NCI-H1417 treated with DMSO at 0.1 percent for 48 hours (cell line): ENCODE measurements at places on chromosomes 16 and 17.

DNA sequence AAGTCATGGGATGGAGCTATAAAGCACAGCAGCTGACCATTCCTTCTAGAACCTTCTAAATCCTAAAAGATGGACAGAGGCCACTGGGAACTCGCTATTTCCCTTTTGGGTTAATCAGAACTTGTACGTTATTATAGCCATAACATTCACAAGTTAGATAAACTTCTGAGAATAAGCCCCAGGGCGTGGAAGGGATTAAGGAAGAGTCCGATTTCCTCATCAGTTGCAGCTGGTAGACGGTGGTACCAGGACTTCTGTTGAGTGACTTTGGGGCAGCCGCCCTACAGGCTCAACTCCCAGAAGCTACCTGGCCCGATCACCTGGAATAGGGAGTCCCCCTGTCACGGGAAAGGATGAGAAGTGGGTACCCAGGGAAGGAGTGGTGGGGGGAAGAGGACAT is 370.1 kb upstream of the ZFHX3 start:
- DNase-seq = no peak

DNA sequence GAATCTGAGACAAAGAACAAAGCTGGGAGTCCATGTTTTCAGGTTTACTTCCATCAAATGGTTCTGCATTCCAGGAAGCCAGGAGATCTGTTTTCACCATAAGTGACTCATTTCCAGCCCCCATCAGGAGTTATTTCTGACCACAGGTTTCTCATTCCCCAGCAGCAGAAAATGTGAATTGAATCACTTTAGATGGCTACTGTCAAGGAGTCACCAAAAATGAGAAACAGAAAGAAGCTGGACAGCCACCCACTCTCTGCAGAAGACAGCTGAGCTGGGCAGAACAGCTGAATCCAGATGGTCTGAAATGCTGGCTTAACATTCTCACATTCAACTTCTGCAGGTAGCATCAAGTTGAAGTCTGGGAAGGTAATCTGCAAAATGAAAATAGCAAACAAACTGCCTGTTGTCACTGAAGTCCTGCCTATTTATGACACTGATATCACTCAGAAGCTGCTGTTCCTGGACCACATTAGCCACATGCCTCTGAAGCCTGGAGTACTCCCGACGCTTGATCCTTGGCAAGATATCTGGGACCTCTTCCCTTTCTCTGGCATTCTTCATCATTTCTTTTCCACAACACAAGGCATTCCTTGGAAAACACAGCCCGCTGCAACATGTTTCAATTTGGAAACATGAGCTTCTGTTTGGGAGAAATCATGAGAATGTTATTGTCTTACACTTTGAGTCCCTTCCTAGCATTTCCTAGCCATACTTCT is 15.3 kb downstream of the CCL11 start:
- no peak for DNase-seq

- DNase-seq = no peak
Measured at GRCh38 chr16:399340-400019, 2.2 kb upstream of the DECR2 start.

DNA sequence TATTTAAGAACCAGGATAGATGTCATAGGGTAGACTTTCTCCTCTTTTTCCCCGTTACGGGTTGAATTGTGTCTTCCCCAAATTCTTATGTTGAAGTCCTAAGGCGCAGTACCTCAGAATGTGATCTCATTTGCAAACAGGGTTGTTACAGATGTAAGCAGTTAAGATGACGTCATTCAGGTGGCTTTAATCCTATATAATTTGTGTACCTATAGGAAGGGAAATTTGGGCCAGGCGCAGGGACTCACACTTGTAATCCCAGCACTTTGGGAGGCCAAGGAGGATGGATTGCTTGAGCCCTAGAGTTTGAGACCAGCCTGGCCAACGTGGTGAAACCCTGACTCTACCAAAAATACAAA is 99.5 kb upstream of the DHX40 start:
- no peak for DNase-seq

- no peak for DNase-seq
Measured at GRCh38 chr17:17425005-17425404, 51.8 kb upstream of the MED9 start.

GRCh38 chr16:12157517-12158093 is 181.1 kb downstream of the SNX29 start:
- no peak for DNase-seq

- no peak for DNase-seq
Measured at GRCh38 chr16:82603784-82604411, 22.9 kb upstream of the CDH13 start.

GRCh38 chr17:60989379-60989778 is 311.7 kb downstream of the BCAS3 start:
- no peak for DNase-seq

DNA sequence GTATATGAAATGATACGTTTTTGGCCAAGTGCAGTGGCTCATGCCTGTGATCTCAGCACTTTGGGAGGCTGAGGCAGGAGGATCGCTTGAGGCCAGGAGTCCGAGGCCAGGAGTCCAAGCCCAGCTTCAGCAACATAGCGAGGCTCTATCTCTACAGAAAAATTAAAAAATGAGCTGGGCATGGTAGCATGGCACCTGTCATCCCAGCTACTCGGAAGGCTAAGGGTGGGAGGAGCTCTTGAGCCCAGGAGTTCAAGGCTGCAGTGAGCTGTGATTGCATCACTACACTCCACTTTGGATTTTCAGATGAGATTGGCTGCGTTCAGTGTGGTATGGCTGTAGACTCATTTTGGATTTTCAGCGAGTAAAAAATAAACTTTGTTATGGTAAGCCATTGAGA is 112.4 kb downstream of the DNAH3 start:
- DNase-seq = no peak

- no peak for DNase-seq
Measured at GRCh38 chr17:75652934-75653549, 13.9 kb downstream of the RECQL5 start.

DNA sequence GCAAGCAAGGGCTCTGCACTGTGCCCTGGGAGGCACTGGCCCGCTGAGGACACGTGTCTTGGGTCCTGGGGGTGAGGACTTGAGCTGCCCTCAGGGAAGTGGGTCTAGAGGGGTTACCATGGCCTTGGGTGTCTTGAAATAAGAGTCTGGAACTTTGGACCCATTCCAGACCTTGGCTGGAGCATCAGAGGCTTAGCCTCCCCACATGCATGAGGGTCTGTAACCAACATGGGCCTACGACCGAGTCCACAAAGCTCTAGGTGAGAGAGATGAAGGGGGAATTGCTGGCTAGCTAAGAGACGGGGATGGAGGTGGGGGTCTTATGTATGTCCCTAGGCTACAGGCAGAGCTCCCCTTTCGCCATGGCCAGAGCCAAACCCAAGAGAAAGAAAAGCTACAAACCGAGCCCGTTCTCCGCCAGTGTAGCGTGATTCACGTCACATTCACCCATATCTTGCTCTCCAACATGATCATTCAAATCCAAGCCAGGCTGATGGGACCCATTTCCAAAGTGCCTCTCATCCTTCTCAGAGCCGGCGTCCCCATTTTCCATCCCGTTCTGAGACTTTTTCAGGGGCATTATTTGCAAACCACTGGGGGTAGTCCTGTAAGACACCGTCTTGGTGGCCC is 120.1 kb downstream of the CDYL2 start:
- DNase-seq = no peak

DNA sequence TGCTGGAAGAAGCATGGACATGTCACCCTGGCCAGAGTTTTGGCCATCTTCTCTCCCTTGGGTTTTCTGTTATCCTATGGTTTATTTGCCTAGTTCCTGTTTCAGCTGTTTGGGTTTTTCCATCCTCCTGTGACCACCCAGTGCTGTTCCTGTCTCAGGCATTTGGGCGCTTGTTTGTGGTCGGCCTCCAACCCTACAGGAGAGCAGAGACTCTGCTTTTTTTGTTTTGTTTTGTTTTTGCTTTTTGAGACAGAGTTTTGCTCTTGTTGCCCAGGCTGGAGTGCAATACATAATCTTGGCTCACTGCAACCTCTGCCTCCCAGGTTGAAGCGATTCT is 3.3 kb upstream of the ZC3H7A start:
- no peak for DNase-seq

- DNase-seq = no peak
Measured at GRCh38 chr17:32727681-32728080, 149.2 kb downstream of the MYO1D start.

DNA sequence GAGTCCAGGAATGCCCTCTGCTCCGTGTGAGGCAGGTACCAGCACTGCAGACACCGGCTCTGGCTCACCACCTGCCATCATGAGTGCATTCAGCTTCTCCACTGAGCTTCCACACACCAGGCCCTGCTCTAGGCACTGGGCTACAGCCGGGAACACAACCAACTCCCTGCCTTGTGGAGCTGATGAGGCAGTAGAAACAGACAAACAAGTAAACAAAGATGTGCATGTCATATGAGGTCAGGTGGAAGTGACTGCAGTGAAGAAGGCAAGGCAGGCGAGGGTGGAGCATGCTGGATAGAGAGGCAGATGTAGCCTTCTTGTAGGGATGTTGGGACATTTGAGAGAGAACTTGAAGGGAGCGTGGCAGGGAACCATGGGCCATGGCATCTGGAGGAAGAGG is 5.0 kb downstream of the NLRC5 start:
- DNase-seq = no peak

GRCh38 chr17:10063730-10064241 is 134.6 kb downstream of the GAS7 start:
- DNase-seq = no peak

DNA sequence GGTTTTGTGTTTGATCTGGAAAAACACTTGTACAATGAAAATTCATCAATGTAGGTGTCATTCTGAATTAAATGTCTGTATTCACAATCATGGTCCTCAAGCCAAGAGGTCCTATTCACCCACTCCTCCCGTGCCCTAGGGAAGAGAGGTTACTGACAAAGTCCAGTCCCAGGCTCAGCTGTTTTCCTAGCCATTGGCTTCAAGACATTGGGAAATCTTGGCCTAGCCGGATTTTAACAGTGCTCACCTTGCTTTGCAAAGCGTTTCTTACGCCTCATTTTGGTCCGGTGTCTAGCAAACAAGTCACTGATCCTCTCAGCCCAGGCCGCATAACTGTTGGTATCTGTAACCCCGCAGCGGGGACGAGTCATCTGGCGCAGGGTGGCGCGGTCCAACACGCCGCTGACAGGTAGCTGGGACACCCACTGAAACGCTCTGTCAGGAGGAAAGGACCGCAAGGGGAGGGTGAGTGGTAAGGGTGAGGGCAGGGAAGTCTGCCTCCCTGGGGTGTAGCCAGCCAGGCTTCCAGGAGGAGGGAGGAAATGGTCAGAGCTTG is 16.7 kb downstream of the MMP28 start:
- DNase-seq = no peak

GRCh38 chr17:71516149-71516548 is 604.7 kb upstream of the SOX9 start:
- DNase-seq = peak; percentile 15

DNA sequence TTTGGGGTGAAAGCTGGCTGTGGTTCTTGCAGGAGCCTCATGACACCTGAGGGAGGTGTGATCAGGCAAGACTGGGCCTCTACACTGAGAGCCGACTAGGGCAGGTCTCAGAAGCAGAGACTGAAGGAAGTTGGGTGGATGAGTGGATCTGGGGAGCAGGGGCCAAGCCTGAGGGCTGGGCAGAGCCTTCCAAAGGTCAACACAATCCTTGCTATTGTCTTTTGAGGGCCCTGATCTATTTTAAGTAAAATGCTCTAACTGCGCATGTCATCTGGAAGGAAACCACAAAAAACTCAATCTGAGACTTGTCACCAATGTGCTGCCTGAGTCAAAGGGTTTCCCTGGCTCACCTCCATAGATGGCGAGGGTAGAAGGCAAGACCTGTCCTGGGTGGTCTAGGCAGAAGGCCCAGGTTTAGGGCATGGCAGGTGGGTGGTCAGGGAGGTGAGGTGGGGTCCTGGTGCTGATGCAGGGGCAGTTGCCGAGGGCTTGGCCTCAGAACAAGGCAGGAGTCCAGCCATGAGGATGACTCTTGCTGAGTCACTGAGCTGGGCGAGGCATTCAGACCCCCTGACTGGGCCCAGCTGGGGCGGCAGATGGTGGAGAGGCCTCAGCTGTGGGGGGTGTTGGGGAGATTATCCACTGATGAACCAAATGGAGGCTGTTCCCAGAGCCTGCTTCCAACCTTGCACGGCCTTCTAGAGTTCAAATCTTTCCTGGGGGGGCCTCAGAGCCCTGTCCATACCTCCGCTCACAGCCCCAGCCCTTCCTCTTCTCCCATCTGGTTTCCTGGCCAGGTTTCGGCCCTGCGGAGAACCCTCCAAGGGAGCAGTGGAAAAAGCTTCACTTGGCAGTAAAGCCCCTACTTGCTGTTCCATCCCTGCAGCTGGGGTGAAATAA is 5.1 kb downstream of the MVP start:
- DNase-seq = no peak

DNA sequence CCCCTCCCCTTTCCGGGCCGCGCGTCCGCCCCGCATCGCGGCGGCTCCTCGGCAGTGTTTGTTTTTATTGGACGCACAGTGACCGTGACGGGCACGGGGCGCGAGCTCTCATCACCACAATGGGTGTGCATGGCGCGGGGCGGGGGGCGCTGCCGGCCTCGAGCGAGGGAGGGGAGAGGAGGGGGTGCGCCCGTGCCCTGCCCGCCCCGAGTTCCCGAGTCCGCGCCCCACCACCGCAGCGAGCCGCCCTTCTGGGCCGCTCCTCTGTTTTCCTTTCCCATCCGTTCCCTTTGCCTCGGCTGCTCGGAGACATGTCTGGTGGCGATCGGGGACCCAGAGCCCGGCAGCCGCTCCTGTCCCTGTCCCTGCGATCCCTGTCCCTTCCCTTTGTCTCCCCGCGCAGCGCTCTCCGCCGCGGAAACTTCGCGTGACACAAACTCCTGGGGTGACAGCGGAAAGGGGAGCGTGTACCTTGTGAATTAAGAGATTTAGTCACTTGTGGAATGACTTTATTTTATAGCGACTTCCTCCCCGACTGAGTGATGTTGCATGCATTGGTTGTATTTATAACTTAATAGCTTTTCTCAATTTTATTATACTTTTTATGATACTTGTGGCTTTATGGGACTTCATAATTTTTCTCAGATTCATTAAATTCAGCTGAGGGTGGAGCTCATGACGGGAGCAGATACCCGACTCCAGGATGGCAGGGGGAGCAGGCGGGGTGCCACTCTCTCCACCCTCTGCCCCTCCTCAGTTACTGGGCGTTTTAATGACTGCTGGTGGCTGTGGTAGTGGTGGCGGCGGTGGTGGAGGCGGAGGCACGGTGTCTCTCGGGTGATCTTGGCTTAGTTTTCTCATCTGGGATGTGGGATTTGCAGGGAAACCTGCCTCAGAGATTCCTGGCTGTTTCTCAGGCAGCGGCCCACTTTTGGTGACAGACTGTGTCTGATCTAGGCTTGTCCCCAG is 40.8 kb downstream of the MRM1 start:
- DNase-seq = no peak

DNA sequence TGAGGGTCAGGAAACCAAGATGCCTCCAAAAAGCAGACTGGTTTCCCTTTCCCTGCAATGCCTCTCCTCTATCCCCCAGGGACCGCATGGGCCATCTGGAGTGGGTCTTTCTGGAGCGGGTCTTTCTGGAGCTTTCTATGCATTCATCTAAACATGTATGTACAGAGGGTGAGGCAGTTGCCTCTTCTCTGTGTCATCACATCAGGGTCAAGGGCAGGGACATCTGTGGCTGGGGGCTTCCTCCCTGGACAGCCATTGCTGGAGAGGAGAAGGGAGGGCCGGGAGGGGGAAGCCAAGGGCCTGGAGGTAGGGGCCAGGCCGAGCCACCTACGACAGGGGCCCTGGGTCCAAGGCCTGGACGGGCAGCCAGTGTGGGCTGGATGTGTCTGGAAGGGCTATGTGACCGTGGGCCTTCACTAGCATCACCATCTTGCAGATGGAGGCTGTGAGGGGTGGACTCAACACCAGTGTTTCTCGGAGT is 840 bp downstream of the ADCY7 start:
- DNase-seq = no peak
